ENCODE measurements at places on chromosomes 4 and X.
A peak's percentile ranks its signal among the peaks of the same experiment; 100 is the strongest.

DNA sequence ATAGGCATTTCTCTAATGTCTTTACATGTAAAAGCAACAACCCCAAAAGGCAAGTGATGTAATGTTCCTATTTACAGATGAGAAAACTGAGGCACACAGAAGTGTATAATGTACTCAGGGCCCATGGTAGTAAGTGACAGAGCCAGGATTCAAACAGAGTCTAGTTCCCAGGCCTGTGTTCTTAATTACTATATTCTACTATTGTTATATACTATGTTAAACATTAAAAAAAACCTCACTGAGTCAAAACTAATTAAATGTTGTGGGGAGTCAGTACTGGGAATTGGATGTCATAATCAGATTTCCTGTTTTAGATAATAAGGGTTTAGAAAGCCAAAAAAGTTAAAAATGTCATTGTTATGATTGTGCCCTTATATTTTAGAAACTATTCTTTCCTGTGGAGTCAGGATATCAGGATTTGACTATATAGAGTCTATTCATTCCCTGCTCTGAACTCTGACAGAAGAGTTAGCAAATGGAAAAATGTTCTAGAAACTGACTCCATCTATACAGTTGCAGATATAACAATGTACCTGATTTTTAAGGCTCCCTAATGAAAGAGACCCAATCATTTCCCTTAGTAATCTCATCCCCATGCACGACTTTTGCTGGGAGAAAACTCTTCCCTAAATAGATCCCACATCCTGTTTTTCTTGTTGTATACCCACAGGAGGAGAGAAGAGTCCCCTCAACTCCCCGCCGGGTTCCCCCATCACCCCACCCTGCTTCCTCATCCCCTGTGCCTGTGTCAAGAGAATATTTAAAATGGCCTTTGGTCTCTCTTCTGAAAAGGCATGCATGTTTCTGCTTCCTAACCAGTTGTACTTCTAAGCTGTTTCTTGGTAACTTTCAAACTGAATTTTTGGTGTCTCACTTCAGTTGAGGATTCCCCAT is 69.7 kb downstream of the REELD1 start:
- DNase-seq = no peak

GRCh38 chr4:130850019-130850524 is 1754.1 kb downstream of the C4orf33 start:
- DNase-seq = no peak

DNA sequence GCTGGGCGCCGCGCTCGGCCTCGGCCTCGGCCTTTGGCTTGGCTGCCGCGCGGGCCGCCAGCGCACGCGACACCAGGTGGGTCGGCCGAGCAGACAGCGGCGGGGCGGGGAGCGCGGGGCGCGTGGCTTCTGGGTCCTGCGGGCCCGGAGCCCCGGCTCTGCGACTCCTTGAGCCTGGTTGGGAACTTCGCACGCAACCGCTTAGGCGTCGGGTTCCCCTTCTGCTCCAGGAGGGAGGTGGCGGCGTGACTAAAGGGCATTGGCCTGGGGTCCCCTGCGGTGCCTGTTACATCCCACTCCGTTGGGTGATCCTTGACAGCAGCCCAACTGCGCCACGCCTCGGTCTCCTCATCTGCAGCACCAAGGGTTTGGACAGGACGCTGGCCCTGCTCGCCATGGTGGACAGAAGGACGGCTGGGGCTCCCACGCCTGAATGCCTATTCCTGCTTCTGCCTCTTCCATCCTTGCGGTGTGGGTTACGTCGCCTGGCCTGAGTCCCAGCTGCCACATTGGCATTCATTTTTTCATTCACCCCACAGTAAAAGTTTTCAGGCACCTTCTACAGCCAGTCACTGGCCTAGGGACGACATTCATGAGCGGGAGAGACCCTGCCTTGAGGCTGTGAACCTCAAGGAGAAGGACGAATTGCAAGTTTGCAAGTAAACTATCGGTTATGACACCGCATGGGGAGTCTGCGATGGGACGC is 631 bp downstream of the EVC start:
- no peak for DNase-seq

- no peak for DNase-seq
These were observed 60.1 kb downstream of the SH3RF1 start for GRCh38 chr4:169210504-169211118.

DNA sequence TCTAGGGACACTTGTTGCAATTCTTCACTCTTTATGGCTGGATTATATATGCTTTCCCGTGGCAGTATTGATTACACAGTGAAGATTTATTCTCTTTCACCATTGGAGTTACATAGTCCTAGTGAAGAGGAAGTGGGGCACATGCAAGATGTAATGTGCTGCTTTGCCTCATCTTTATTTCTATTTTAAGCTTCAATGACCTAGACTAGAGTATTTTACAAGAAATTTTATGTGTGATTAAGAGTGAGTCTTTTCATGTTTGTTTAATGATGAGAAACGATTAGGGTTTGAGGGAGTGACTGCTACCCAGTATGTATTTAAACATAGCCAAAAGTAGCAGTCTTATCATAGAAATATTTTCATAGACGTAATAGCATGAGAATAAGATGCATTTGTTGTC is 30.8 kb downstream of the DIAPH2 start:
- no peak for DNase-seq

DNA sequence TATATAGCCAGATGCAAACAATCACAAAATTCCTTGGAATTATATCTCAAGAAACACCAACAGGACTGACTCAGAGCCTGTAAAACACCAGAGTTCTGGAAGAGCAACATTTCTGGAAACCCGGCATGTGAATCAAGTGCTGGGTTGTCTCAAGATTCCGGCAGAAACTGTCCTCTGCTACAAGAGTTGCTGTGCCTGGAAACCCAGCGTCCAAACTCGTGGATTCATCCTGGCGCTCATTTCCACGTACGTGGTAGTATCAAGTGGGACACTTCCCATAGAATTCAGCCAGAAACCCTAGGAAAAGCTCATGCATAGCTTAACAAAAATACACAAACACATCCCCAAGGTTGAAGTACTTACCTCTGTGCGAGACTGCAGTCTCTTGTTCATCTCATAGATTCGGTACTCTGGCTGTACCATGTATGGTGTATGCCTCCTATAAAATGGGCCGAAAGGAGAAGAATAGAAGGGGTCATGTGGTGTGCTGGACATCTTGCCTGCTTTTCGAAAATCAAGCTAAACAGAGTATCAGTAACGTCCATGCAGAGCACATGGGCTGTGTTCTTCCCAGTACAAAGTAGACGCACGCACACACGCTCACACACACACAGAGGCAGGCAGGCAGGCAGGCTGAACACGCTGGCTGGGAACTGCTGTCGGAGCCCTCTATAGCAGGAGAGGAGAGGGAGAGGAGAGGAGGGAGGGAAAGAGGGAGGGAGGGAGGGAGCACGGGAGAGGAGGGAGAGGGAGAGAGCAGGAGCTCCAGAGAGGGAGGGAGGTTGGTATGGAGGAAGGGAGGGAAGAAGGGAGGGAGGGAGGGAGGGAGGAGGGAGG is at the start of gene LDB2:
TSS of gene LDB2 (minus strand) at position 655 of the 837 bp plus-strand sequence.
- peak; percentile 59 for DNase-seq

DNA sequence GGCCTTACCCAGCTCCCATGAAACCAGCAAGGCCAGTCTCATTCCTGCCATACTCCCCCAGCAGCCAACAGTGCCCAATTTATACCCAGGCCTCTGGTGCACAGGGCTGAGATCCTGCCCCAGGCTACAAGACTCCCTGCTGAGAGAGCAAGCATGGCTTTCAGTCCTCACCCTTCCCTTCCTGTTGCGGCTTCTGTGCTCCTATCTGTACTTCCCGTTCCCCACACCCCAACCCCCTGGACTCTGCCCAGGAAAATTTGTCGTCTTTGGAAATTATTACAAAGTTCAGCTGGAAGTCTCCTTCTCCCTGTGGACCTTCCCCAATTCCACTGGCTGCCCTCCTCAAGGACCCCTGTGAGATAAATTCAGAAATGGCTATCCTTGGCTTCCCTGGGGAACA is 84.1 kb upstream of the GK2 start:
- no peak for DNase-seq

DNA sequence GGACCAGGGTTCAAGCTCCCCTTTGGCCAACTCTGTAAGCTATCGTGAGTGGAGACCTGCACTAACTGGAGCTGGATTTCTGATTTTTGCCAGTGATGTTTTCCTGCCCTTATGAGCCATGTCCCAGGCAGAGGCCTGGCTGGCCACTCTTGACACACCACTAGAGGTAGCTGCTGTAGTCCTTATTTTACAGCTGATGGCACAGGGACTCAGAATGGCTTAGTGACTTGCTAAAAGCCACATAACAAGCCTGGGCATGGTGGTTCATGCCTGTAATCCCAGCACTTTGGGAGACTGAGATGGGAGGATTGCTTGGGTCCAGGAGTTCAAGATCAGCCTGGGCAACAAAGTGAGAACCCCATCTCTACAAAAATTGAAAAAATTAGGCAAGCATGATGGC is 33.4 kb downstream of the CYTL1 start:
- no peak for DNase-seq

- no peak for DNase-seq
These were observed 111.4 kb downstream of the TSPAN5 start for GRCh38 chr4:98546910-98547594.

- DNase-seq = no peak
These were observed 11.6 kb downstream of the SLC25A5 start for GRCh38 chrX:119479845-119480244.

DNA sequence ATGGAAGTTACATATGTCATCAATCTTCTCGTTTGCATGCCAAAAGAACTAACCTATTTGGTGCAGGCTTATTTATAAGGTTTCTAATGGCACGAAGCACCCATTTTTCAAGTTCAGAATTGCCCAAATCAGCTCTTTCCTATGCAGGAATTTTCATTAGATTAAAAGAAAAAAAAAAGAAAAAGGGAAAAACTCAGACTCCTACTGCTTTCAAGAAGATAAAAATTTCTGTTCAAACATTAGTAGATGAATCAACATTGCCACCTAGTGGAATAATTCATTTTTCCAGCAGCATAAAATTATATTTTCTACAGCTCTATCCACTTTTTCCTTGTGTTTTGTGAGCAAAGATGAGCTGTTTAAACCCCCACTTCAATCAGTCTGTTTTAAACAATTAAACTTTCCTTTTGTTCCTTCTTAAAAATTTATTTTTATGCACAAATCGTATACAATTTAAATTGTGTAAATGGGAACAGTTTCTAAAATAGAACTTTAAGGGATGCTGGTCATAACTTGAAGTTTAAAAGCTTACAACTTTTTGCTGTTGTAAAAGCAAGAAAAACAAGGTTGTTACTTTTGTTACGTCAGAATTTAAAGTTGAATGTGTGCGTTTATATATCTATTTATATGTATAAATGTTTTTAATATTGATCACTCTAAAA is 309.9 kb downstream of the ARAP2 start:
- DNase-seq = peak; percentile 39
